ENCODE measurements at places on chromosomes 1 and 21. TPM values are rescaled to one million over a fixed set of nuclear protein-coding genes. Genes with fewer than 3 reads are reported as not detected.

Gene CFAP141
- total RNA-seq = not detected

Gene A3GALT2
- total RNA-seq = not detected

Gene TRIM17
- not detected for total RNA-seq

Gene AADACL4
- not detected for total RNA-seq

Gene KRTAP13-1
- not detected for total RNA-seq

All from A549 treated with RU486 at 1 μM for 4 hours (cell line).